HFFc6 (cell line): ENCODE measurements at places on chromosomes 3 and 15.

GRCh38 chr3:49276475-49277382 lies at the start of gene C3orf62:
TSS of gene C3orf62 (minus strand) at chr3:49277232. CDS start at chr3:49276872, 360 bp downstream.
- DNase-seq: peak; percentile 67

DNA sequence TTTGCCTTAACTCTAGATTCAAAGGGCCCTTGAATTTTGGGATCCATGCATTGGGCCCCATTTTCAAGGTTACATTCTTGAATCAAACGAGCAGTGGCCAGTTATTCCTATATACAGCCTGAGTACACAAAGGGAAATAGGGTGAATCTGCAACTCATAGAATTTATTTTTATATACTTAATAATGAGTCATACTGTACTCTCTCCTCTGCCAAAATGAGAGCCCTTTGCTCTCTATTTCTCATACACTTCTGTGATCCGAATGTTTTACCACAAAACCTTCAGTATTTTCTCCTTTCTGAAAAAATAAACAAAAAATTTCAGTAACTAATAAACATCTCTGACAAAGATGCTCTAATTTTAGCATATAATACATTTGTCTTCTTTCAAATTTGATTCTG lies 116.7 kb downstream of the SERPINI1 start:
- DNase-seq: no peak

GRCh38 chr3:64533617-64534317 lies 154.0 kb downstream of the ADAMTS9 start:
- peak; percentile 64 for DNase-seq

GRCh38 chr15:79970624-79971434 lies at the start of gene BCL2A1:
TSS of gene BCL2A1 (minus strand) at chr15:79971196. CDS start at chr15:79971119, 77 bp downstream.
- peak; percentile 80 for DNase-seq

- no peak for DNase-seq
Measured at GRCh38 chr3:106206146-106206545, 337.3 kb upstream of the CBLB start.

- no peak for DNase-seq
Measured at GRCh38 chr3:169286214-169286613, 377.3 kb downstream of the MECOM start.

- peak; percentile 39 for DNase-seq
Measured at GRCh38 chr3:81308306-81308705, 453.1 kb downstream of the GBE1 start.

DNA sequence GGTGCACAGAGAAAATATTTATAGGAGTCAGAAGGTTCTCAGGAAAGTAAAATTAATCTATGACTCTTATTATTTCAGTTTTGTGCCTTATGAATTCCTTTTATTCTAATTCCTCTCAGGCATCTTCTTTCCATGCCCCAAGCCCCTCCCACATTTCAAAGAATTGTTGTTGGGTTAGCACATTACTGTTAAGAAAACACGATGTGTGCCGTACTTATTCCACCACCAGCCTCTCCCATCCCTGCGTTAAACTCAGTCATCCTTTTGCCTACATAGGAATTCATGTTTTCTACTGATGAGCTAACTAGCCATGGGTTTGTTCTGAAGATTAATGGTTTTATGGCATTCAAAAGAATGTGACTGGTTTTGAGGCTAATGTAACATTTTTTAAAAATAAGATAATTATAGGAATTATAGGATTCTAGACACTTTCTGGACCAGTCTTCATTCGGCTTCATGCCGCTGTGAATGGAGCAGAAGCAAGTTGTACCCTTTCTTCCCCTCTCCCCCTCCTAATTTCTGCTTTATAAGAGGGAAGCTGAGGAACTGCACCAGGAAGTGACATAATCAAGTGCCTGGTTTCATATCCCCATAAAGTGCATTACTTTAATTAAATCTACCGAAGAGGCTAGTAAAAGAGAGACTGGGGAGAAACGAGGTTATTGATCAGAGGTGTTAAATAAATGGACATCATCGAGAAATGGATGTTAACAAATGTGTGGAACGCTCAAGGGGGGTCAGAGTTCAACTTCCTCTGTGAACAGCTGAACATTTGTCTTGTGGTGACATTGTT lies 12.3 kb upstream of the MB21D2 start:
- peak; percentile 20 for DNase-seq

DNA sequence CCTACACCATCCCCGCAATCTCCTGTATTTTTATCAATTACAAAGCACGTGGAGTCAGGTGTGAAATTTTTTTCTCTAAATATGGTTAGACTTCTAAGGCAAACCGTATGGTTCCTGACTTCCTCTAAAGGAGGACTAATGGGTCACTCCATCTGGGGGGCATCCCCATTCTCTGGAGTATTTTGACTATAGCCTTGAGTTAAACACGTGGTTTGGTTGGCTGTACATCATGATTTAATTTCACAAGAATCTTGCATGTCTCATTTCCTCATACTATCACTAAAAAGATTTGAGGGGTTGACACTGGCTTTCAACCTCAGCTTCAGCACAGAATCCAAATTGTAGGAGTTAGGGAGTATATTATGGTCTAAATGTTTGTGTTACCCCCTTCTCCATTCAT lies 25.3 kb upstream of the ZNF770 start:
- no peak for DNase-seq

DNA sequence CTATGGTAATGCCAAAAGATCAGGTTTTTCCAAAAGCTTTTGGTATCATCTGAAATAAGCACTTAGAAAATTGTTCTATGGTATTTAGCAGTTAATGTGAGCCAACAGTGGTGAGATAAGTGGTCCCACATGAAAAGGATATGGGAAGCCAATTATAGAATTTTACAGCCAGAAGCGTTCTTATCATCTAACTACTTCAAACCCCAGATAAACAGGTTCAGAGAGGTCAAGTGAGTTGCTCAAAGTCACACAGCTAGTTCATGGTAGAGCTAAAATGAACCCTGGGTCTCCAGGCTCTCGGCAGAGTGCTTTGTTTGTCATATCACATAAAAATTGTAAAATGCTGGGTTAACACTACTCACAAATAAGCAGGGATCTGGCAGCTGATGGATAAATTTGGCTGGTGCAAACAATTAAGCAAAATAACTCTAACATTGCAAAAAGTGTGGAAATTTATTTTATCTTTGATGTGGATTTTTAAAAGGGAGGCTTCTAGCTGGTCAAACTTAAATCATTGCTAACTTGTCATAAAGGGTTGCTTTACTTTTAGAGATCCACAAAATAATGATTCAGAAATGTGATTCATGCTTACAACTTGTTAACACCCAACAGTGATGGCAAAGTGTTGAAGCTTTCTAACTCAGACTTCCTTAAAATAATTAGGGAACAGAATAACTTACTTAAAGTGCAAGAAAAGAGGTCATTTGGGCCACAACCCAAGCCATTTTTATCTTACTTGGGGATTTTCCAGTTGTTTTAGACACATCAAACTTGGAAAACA lies 202.8 kb upstream of the TBC1D5 start:
- DNase-seq: no peak
